ENCODE measurements at places on chromosomes 4 and X. TPM values are rescaled to one million over a fixed set of nuclear protein-coding genes. Genes with fewer than 3 reads are reported as not detected.

CTAG1B gene
- total RNA-seq: 0.46 TPM

DNA sequence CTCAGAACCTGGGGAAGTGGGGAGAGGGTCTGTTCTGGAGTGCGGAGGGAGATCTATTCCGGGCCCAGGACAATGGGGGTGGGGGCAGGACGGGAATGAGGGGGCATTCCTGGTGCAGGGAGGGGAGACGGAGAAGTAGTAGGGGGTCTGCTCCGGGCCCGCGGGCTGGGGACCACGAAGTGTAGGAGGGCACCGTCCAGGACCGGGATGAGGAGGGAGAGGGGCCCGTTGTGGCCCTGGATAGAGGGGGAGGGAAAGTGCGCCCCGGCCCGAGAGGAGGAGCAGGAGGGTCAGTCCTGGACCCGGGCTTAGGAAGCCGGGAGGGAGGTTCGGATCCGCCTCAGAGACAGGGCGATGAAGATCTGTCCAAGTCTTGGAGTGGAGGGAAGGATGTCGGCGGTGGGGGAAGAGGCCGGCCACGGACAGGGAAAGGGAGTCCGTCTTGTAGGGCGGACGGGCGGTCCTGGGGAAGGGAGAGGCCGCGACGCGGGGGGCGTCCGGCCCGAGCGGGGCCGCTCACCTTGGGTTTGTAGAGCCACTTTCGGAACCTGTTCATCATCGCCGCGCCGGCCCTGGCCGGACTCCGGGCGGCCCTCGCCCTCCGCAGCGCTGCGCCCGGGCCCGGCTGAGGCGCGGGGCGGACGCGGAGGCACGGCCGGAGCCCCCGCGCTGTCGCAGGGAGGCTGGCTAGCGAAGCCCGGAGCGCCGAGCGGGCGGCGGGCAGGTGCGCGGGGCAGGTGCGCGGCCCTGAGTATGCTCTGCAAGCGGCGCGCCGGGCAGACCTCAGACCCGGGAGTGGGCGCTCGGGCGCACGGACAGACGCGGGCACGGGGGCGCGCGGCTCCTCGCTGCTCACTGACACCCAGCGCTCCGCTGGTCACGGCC lies at the start of gene ZFYVE28:
Gene ZFYVE28, minus strand, starts transcription at position 881 of the 885 bp plus-strand sequence. Its CDS starts 322 bp downstream, at position 559.
- no peaks in the 10 kb centered on the region for H3K4me1 ChIP-seq
- DNase-seq: no peak
- no peaks in the 10 kb centered on the region for H3K27me3 ChIP-seq
- H3K36me3 ChIP-seq: no peaks in the 10 kb centered on the region
- H3K4me3 ChIP-seq: peak within 1 kb of the TSS; percentile 33

MAGEA4 gene
- total RNA-seq: not detected

SFRP2 gene
- 9.3 TPM for total RNA-seq

DNA sequence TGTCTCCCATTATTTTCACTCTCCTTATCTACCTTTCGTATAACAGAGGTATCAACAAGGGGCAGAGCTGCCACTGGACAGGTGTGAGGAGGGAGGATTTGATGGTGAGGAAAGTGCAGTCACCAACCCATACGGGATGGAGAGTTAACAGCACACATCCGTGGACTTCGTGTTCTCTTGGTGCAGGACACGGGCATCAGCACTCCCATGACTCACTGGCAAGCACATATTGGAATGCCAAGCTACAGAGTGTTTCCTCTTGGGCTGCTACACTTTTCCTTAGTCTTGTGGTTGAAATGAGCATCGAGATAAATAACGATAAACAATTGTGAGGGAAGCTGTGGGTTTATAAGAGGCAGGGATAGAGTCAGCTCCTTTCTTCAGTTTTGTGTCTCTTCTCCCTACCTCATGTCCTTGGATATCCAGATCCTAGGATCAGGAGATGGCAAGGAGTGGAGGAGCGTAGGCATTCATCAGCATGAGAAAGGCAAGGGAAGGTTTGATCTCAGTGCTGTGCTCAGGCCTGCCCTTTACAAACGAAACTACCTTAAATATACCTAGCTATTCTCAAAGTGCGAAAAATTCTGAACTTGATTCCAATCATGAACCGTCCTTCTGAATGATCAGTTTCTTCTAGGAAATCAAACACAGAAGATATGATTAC lies 96.3 kb downstream of the ZNF827 start:
- no peaks in the 10 kb centered on the region for H3K4me1 ChIP-seq
- H3K27ac ChIP-seq: no peak overlapping the region
- H3K4me3 ChIP-seq: no peak overlapping the region
- DNase-seq: no peak
- no peaks in the 10 kb centered on the region for H3K36me3 ChIP-seq

DNA sequence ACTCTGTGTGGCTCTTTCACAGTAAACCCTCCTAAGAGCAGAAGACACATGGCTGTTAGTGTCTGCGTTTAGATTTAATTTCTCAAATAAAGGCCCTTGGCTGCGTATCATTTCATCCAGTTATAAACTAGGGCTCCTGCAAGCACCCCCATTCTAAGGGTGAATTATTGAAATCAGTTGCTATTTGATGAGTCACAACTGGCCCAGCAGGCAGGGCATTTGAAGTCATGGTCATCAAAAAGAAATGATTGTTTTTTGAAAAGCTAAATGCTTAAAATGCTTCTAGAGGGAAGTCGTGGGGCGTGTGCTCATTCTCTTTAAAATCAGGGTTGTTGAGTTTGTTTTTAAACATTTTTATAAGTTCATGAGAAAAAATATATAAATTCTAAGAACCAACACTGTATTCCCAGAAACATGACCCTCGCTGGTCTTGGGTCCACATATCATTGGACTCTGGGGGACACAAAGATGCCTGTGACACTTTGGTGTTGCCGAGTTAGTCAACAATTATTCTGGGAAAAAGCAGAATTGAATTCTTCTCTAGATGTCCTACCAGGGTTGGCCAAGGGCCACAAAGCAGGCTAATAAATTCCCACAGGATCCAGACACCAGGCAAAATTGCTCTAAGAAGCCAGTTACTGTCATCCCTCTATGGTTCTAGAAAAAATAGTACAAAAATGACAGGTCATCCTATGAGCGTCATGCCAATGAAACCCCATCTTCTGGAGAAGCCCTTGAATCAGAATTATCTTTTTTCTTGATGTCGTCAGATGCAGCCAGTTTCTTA lies 99.5 kb upstream of the MYOZ2 start:
- H3K4me1 ChIP-seq: peaks cover 8% of the 10 kb centered on the region
- peak overlapping the region; percentile 99 for H3K27ac ChIP-seq
- H3K4me3 ChIP-seq: no peak overlapping the region
- no peaks in the 10 kb centered on the region for H3K27me3 ChIP-seq

DNA sequence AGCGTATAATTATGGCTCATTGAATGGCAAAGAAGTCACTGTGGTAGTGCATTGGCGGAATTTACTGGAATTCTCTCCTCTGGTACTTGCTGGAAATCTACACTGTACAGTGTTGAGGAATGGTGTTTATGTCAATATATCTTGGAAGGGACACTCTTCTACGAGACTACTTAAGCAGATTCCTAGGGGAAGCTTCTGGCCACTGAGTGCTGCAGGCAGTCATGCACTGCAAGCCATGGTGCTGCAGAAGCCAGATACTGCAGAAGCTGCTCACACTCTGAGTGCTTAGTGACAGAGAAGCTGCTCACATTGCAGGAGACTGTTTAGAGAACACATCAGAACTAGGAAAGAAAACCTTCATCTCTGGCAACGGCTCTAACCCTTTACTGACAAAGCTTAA lies 725.0 kb downstream of the CCSER1 start:
- no peaks in the 10 kb centered on the region for H3K27me3 ChIP-seq
- no peak overlapping the region for H3K27ac ChIP-seq
- no peak for DNase-seq
- no peaks in the 10 kb centered on the region for H3K4me1 ChIP-seq

DNA sequence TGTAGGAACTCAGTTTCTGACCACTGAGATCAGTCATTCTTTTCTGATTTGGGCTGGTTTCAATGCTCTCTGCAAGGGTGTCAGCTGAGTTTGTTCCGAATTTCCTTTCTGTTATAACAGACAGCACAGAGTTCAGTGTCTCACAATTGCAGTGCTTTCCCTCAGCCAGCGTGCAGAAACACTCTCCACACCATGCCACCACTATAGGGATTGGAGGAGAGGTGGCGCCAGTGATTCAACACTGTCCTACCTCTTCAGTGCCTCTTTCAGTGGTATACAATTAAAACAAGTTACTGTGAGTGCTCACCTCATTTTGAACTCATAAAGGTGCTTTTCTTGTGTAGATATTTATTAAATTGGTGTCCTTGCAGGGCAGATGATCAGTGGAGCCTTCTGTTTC lies 413.2 kb upstream of the CXorf51B start:
- no peaks in the 10 kb centered on the region for H3K4me1 ChIP-seq
- no peak overlapping the region for H3K4me3 ChIP-seq
- H3K27ac ChIP-seq: no peak overlapping the region
- no peaks in the 10 kb centered on the region for H3K27me3 ChIP-seq
- H3K36me3 ChIP-seq: no peaks in the 10 kb centered on the region

GRCh38 chrX:46777971-46778810 lies 19.3 kb upstream of the SLC9A7 start:
- no peak for DNase-seq
- H3K27me3 ChIP-seq: no peaks in the 10 kb centered on the region
- H3K4me3 ChIP-seq: no peak overlapping the region

- no peak overlapping the region for H3K4me3 ChIP-seq
- no peak for DNase-seq
- no peak overlapping the region for H3K27ac ChIP-seq
- no peaks in the 10 kb centered on the region for H3K27me3 ChIP-seq
- H3K4me1 ChIP-seq: no peaks in the 10 kb centered on the region
These were observed 62.0 kb downstream of the AWAT2 start for GRCh38 chrX:69987691-69988090.

- no peak overlapping the region for H3K27ac ChIP-seq
- H3K36me3 ChIP-seq: no peaks in the 10 kb centered on the region
- no peak for DNase-seq
- H3K27me3 ChIP-seq: no peaks in the 10 kb centered on the region
- H3K4me3 ChIP-seq: no peak overlapping the region
- H3K4me1 ChIP-seq: no peaks in the 10 kb centered on the region
These were observed 118.7 kb upstream of the AP1S2 start for GRCh38 chrX:15973299-15973698.

DNA sequence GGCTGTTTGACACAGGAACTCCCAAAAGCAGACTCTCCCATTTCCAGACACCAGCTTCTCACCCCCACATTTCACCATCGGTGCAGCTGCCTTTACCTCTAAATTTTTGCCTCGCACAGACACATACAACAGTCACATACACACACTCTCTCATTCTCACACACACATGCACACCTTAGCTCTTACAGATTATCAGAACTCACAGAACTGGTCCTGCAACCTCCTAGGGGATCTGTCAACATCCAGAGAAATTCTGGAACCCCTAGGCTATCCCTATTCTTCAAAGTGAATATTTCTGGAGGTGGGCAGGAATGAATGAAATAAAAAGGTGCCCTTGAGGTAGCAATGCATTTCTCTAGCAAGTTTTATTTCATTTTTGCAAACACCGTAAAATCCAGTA lies 4.1 kb downstream of the HS6ST2 start:
- no peaks in the 10 kb centered on the region for H3K27me3 ChIP-seq
- no peak overlapping the region for H3K27ac ChIP-seq
- no peak for DNase-seq
- H3K4me3 ChIP-seq: no peak overlapping the region
- H3K36me3 ChIP-seq: no peaks in the 10 kb centered on the region

DNA sequence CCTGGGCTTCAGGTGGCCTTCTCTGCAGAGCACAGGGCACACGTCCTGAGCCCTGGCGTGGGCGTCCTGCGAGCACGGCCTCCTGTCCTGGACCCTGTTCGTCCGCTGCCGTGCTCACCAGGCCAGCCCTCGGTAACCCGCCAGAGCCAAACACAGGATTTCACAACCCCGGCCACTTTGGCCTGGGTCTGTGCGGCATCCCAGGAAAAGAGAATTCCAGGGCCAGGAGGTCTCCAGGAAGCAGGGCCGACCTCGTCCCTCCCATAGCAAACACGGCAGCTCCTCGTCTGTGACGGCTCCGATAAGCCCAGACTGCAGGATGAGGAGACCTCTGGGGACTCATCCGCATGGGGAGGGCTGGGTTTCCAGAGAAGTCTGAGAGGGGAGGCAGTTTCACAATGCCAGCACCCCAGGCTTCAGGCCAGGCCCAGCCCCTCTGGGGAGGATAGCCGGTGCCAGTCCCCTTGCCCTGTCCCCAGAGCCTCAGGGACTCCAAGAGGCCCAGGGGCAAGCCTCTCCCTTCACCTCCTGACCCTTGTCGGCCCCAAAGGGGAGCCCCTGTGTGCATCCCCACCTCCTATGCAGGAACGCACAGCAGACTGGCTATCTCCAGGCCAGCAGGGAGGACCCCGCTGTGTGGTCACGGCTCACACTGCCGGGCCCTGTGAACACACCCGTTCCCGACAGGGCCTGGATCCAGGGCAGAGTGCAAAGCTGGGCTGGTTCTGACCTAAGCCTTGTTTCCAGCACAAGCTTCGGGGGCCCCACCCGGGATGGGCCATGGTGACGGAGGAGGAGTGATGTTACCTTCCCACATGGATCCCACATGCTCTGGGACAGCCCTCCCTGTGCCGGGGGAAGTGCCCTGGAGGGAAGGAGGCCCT lies 22.3 kb upstream of the HTRA3 start:
- DNase-seq: no peak
- H3K4me1 ChIP-seq: peaks cover 3% of the 10 kb centered on the region
- no peak overlapping the region for H3K27ac ChIP-seq

DNA sequence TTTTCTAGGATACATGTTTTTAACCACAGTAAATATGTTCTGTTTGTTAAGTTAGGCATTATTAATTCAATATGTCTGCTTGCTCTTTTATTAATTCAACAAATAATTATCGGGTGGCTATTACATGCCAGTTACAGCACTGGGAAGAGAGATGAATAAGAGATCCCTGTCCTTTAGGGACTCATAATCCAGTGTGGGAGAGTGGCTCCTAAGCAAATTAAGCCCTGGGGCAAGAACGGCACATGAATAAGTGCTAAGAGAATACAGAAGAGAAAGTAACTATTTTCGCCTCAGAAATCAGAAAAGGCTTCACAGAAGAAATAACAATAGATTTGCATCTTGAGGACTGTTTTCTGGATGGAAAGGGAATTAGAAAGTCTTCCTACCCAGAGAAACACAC lies 236.7 kb downstream of the NR3C2 start:
- no peaks in the 10 kb centered on the region for H3K27me3 ChIP-seq
- H3K27ac ChIP-seq: no peak overlapping the region

DNA sequence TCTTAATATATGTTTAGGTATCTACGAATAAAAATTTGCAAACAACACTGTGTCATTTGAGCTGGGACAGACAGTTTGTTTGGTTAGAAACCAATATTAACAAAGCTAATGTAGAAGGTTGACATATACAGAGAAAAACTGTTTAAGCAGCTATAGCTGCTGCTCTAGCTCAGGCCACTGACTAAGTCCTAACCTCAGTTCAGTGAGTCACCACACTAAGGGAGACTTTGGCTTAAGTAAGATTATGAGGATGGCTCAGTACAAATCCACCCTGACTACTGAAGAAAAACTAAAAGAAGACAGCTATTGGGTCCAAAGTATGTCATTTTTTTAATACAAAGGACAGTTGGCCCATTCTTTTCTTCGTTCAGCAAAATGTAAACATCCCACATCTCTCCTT lies 717.3 kb upstream of the ACTRT1 start:
- H3K27me3 ChIP-seq: no peaks in the 10 kb centered on the region
- no peaks in the 10 kb centered on the region for H3K36me3 ChIP-seq
- H3K4me3 ChIP-seq: no peak overlapping the region
- H3K4me1 ChIP-seq: no peaks in the 10 kb centered on the region
- no peak for DNase-seq
